ENCODE measurements at places on chromosomes 3 and 15.

DNA sequence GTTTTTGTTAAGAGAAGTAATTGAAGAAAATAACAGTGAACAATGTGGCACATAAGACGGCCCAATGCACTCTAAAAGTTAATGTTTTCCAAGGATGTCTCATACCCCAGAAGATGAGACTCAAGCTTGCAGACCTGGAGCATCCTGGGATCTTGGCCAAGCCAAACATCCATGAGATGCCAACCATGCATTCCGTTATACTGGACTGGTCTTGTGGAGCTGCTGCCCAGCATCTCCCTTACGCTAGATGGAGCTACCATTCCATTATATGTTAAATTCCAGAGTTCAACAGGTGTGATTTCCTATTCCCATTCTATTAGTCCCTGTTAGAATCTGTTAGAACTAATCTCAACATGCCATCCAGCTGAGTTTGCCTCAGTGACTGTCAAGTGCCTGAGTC, 181.8 kb downstream of the PDCD6IP start:
- DNase-seq, result peak; percentile 3

GRCh38 chr15:83734487-83734886, 80.6 kb downstream of the ADAMTSL3 start:
- DNase-seq, result no peak

DNA sequence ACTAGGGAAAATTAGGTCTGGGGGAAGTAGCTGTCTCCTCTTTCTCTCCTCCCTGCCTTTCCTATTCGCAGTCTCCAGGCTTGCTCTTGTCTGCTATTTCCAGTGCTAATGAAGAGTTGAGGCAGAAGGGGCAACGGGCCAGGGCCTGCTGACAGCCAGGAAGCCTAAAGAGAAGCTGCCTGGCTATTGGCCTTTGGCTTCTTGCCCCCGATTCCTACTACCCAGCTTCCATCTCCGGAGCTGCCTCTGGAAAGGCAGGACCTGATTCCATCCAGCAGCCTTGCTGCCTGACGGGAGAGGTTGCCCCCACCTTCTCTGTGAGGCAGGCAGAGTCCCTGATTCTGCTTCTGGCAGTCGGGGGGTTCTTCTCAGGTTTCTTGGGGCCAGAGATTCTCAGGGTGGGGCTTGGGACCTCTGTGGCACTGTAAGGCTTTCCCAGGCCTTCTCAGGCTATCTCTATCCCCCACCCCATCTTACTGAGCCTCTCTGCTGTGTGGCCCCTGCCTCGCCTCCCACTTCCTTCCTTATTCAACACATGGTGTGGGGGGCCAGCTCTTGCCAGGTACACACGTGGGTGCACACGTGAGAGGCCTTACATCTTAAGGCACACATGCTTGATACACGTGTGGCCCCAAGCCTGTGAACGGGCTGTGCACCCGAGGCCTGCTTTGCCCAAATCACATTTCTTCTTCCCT, 18.2 kb upstream of the JMJD7 start:
- no peak for DNase-seq

- DNase-seq, result no peak
Observed at GRCh38 chr3:17032407-17033034, 147.8 kb downstream of the PLCL2 start.

GRCh38 chr3:72143966-72144717, 359.2 kb upstream of the PROK2 start:
- DNase-seq, result no peak

DNA sequence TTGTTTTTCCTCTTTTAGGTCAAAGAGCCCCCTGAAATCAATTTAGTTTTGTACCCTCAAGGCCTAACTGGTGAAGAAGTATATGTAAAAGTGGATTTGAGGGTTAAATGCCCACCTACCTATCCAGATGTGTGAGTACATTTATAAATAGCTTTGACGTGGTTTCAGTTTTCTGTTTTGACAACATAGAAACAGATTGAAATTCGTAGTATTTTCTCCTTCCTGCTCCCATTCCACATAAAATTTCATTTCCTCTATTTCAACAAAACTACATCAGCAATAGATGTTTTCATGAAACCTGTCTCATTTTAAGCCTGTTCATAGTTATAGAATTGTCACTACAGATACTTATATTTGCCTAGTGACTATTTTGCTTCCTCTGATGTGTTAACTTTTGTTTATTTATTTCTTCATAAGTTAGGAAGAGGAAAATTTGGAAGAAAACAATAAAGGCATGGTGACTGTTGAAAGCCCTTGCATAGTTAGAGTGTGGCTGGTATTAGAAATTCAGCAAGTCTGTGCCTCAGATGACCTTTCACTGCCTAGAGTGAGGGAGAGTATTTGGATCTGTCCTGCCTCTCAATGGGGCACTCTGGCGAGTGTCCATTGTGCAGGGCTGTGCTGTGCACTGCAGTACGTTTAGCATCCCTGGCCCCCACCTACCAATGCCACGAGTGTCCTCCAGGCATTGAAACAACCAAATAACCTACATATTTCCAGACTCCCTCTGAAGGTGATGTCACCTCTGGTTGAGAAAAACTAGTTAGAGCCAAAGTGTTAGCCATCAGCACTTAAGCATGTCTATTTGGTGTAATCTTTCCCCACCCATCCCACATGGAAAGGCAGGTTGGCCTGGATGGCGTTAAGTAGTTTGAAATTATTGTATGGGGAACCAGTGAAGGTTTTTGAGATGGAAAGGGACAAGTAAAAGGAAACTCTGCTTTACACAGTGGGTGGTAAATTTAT, 5.9 kb downstream of the EIF2AK4 start:
- DNase-seq, result no peak

- DNase-seq, result no peak
Observed at GRCh38 chr3:71436337-71436736, 147.2 kb downstream of the FOXP1 start.

GRCh38 chr3:109373933-109374332, 36.6 kb upstream of the DPPA4 start:
- no peak for DNase-seq

- DNase-seq, result no peak
Observed at GRCh38 chr15:73900095-73900712, 26.1 kb upstream of the LOXL1 start.

- DNase-seq, result peak; percentile 59
Observed at GRCh38 chr15:77107531-77108355, 36.8 kb upstream of the TSPAN3 start.
